ENCODE measurements at places on chromosomes 12 and 14.

- DNase-seq: no peak
These were observed 298.5 kb downstream of the ERC1 start for GRCh38 chr12:1289371-1290155.

DNA sequence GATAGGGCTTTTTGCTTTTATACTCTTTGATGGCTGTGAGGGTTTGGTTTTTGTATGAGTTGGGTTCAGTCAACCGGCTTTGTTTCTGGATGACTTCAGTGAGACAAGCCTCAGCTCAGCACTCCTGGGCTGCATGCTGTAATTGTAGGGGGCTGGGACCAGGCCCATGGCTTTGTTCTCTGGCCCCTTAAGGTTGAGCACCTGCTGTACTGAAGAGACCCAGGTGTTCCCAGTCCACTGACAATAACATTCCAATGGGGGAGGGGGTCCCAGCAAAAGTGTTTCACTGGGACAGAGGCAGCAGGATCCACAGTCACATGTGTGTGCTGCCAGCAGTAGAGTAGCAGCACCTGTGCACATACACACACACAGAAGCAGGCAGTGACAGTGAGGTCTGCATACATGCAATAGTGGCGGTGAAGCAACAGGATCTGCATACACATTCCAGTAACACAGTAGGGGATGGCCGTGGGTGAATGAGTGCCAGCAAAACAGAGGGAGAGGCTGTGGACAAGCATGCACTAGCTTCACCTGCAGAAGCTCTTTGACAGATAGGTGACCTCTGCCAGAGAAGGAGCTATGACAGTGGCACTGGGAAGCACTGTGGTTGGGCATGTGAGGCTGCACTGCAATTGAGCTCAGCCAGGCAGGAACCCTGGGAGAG is 240.4 kb downstream of the ASCL1 start:
- no peak for DNase-seq

- no peak for DNase-seq
These were observed 14.5 kb downstream of the LHX5 start for GRCh38 chr12:113457185-113457584.

- DNase-seq: no peak
These were observed 43.3 kb upstream of the NT5DC3 start for GRCh38 chr12:103884316-103884715.

DNA sequence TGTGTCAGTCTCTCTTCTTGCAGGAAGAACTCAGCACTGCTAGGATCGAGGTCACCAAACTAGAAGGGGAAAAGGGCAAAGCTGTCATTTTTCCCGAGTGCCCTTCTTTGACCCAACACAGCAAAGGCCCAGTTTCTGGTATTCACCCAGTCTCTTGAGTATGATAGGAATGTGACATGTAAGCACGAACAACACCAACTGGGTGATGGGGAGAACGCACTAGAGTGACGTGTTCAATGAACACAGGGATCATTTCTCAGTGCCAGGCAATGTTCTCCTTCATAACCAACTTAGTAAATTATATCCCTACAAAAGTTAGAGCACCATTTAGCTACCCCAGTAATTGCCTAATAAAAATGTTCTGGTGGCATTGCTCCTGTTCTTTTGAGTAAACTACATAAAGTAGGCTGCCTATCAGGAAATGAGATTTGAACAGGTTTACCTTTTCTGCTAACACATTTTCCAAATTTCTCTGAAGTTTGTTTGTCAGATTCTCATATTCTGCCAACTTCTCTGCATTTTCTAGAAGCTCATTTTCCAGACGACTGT is 64.5 kb downstream of the NIN start:
- no peak for DNase-seq

DNA sequence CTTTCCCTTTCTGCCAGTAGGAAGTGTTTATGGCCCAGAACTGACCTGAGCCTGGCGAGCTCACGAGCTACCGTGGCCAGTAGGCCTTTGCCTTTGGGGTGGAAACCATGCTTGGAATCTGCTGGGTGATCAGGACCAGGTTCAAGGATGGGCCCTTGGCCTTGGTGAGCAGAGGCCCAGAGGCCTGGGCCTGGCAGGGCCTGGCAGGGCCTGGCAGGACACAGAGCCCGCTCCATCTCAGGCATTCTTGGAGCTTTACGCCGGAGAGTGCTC is 184.8 kb upstream of the RTL1 start:
- DNase-seq: no peak

DNA sequence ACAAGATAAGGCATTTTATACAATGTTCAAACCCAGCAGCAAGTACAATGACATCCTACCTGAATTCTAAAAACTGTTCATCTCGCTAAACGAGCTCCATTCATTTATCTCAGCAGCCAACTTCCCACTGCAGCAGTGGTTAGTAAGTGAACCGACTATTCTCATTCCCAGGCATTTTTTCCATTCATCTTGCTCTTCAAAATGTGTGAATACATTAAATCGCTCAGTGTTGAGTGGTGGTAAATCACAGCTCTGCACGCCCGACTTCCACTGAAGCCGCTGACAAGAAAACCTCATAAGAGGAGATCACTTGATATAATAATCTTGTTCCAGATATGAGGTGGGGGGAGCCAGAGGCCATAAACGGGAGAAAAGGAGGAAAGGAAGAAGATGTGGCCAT is 746.2 kb upstream of the USP15 start:
- DNase-seq: no peak

DNA sequence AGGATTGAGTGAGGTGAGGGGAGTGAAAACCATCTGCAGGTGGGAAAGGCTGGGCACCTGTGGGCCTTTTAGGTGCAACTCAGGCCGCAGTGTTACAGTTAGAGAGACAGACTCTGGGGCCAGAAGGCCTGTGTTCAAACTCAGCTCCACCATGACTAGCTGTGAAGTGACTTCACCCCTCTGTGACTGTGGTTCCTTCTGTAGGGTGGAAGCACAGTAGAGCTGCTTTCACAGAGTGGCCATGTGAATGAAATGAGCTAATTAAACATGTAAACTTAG is 25.0 kb downstream of the RBM19 start:
- no peak for DNase-seq

All from stimulated activated CD4-positive, alpha-beta T cell treated with anti-CD3 and anti-CD28 coated beads, TNF-alpha, amount 100 ng/mL, for 48 hours (primary cell).